Stimulated activated CD8-positive, alpha-beta memory T cell treated with anti-CD3 and anti-CD28 coated beads, Interleukin-15, amount 100 ng/mL, for 4 hours (primary cell): ENCODE measurements at places on chromosomes 5 and 9.

- DNase-seq, result peak; percentile 27
These were observed 31.8 kb upstream of the ORM1 start for GRCh38 chr9:114291064-114291474.

DNA sequence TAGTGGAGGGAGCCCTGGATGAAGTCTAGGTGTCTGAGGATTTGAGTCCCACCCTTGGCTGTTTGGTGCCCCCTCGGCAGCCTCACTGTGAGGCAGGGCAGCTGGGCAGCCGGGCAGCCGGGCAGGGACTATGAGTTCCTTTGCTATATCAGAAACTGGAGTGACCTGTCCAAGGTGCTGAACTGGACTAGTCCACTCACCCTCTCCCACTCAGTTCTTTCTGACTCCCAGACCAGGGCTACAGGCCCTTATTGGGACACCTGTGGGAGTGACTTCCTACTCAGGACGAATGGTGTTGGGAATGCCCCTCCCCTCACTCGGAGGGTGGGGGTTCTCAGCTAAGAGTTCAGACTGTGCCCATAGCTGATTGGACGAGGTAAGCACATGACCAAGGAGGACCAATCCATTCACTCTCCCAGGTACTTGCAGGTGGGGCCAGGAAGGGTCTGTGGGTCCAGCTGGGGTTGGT, 34.1 kb upstream of the RAPGEF1 start:
- no peak for DNase-seq

DNA sequence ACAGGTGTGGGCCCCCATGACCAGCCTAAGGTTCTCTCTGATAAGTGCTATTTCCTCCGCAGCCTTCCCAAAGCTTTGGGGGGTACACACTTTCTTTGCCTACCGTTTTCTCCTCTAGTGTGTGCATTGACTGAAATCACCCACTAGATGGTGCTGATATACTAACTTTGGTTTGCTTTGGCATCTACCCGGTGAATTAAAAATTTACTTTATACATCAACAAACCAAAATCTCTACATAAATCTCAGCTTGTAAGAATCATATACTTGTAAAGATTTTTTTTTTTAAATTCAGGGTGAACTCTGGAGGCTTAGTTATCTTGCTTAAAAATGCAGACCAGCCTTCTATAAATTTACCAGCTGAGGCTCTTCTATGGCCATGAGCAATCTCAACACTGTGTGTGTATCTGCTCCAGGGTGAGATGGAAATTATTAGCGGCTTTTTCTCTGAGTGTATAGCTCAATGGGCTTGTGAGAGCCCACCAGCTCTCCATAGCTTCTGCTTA, 475.7 kb upstream of the TNC start:
- no peak for DNase-seq

DNA sequence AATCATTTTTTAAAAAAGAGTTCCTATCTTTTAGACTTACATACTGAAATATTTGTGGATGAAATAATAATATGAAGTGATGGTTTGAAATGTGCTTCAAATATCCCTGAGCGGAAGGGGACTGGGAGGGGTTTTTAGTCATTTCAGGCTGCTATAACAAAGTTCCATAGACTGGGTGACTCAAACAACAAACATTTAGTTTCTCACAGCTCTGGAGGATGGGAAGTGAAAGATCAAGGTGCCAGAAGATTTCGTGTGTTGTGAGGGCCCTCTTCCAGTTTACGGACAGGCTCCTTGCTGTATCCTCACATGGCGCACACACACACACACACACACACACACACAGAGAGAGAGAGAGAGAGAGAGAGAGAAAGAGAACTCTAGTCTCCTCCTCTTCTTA, 27.1 kb upstream of the TEX10 start:
- no peak for DNase-seq

- no peak for DNase-seq
These were observed 9.9 kb downstream of the ZDHHC12 start for GRCh38 chr9:128713941-128714573.

- DNase-seq, result no peak
These were observed 470.2 kb downstream of the KDM4C start for GRCh38 chr9:7227951-7228350.

GRCh38 chr5:77073667-77074066, 13.4 kb downstream of the ZBED3 start:
- DNase-seq, result no peak

- no peak for DNase-seq
These were observed 175.6 kb upstream of the CCNG1 start for GRCh38 chr5:163261647-163262269.

GRCh38 chr5:64839936-64840335, 71.2 kb downstream of the CWC27 start:
- DNase-seq, result no peak

DNA sequence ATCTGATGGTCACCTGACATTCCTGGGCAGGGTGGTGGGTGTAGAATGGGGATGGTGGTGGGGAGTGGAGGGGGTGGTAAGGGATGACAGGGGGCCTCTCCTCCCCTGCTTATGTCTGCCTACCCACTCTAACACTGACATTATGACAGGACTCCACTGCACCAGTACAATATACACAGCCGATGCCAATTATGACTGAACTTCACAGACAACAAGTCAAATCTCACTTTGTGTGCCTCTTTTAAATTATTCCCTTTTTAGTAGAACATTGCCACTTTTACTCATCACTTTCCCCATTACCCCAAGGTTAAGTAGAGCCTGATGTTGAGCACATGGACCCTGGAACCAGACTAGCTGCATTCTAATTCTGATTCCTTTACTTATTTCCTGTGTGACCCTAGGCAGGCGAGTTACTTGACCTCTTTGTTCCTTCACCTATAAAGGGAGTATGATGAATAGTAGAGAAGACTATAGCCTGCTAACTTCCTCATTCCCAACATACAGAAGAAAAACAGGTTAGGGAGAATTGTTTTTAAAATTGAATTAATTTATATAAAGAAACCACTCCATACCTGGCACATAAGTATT, 464.7 kb downstream of the DMRT2 start:
- no peak for DNase-seq

GRCh38 chr5:111478266-111478665, 34.1 kb downstream of the STARD4 start:
- DNase-seq, result no peak

DNA sequence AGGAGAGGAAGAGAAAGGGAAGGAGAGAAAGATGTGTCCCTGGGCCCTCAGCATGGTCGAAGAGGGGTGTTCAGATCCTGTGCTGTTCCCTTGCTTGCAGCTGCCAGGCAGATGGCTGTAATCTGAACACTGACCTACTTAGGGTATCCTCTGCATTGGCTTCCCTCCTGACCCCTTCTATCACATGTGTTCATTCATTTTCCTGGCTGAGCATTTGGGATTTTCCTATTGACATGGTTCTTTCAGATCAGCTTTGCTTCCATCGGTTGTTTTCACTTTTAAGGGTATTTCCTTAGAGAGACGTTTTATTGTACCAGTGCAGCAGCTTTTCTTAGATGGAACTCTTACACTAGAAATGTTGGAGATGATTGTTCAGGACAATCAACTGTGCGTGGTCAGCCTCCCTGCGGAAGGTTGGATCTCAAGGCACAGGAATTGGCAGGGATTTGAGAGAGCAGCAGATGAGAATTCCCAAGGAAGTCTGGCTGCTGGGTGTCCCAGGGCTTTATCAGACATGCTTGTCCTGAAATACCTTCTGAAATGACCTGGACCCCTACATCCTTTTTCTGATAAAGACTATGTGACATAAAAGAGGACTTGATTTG, 26.0 kb downstream of the ACTBL2 start:
- no peak for DNase-seq

GRCh38 chr5:139565411-139566305, 4.5 kb downstream of the UBE2D2 start:
- no peak for DNase-seq

DNA sequence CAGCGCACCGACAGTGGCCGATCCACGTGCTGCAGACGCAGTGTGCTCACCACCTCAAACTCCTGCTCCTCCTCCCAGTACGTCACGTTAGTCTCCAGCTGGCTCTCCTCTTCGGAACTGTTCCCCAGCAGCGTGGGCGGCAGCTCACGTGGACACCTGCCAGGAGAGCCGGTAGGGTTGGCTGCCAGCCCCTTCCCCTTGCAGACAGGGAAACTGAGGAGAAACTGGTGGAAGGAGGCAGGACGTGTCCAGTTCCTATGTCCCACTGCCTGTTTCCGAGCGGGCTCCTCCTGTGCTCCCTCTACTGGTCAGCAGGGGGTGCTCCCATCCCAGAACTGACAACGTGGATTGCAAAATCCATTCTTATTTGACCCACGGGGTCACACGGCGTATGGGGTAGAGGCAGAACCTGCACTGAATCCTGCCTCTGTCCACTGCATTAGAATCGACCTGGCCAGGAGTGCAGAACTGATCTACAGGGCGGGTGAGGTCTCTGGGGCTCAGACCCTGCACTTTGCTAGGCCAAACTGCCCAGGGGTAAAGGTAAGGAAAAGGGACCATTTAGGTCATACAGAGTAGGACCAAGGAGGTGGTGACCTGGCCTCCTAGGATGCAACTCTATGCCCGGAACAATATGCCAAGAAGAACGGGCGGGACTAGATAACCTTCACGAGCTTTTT, 25.7 kb downstream of the PDGFRB start:
- DNase-seq, result no peak

- DNase-seq, result no peak
These were observed 771.7 kb upstream of the CTNND2 start for GRCh38 chr5:12675959-12676358.

DNA sequence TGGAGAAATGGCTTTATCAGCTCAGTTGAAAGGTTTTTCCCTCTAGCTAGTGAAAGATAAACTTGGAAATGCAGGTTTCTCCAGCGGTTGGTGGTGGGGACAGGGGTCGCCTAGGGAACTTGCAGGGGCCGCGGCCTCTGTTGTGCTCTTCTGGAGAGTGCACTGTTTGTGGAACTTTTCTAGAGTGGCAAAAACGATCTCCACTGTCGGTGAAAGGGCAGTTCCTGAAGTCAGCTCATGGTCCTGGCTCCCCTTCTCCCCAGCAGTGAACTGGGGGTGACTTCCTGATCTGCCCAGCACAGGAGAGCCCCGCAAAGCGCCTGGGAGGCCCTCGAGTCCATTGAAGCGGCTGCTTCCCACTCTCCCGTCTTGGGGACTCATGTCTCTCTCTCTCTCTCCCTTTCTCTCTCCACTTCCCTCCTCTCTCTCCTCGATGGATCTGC, 3.2 kb downstream of the IRX1 start:
- DNase-seq, result no peak

- no peak for DNase-seq
These were observed 57.9 kb downstream of the ABHD17B start for GRCh38 chr9:71853084-71853483.

GRCh38 chr5:108655750-108656450, 91.8 kb upstream of the FER start:
- DNase-seq, result no peak

DNA sequence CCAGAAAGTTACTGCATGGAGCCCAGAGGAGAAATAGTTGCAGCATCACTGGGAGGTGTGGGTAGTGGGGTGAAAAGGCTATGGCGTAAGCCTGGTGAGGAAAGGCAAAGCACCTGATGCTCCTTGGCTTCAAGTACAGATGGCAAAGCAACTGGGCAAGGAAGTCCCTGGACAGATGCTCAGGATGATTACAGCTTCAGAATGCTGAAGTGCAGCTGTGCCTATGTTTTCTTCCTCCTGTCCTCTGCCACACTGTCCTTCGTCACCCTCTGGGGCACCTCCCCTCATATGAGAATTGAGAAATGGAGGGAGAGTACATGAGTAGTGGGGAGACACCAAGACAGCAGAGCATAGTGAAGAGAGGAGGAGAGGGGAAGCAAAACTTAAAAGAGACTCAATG, 328.0 kb downstream of the PDE4D start:
- DNase-seq, result no peak

- DNase-seq, result no peak
These were observed 416.3 kb downstream of the SPATA31D1 start for GRCh38 chr9:82404881-82405280.

DNA sequence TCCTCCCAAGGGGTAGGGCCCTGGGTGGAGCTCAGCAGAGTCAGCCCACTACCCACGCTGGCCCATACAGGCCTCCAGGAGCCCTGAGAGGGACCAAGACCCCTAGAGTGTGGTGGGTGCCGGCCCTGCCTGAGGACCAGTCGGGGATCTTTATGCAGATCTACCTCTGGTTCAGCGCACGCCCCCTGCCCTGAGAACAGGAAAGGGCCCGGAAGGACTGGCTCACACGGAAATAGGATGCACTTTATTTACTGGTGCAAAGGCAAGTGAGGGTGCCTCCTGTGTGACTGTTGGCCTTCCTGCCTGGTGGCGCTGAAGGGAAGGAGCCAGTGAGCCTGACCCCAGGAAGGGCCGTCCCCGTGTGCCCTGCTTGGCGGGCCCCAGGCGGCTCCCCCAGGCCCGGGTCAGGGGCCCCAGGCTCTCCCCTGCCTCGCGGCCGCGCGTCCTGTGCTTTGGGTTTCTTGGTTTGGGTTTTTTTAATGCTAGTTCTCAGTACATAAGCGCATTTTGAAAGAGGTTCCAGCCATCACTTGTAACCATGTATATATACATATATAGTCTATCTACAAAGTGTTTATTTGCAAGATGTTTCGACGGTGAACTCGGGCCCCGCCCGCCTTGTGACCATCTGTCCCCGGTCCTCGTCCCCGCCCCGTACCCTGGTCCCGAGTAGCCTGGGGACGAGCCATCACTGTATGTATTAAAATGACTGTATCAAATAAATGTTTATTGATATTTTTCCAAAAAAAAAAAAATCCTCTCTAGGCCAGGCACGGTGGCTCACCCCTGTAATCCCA, 76.4 kb upstream of the ROR2 start:
- DNase-seq, result no peak

DNA sequence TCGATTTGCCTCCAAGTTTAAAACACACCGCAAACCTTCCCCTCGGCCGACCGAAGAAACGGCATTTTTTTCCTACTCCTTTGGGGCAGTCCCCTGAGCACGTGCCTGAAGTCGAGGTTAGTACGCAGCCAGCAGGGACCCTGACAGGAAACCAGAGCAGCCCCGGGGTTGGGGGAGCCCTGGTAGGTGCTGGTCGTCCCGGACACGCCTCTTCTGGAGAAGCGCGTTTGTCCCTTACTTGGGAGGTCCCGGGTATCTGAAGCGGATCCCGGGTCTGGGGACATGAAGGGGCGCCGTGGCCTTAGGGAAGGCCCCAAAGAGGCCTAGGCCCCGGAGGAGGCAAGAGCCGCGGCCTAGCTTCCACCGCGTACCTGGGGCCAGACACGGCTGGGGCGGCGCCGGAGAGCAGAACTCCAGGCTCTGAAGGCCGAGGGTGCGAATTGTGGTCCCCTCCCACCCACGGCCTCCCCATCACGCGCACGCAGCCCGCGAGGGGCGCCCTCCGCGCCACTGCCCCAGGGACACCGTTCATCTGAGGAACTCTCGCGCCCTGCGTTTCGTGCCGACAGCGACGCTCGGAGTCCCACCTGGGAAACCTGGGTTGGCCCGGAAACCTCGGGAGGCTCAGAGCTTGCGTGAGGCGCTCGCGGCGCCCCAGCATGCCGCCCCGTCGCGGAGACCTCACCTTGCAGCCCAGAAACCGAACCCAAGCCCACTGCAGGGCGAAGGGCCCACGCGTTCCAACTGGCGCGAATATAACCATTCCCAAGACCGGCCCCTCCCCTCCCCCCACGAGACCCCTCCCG, 10.4 kb downstream of the OTP start:
- DNase-seq, result no peak
